ENCODE measurements at places on chromosomes 5 and 9. TPM values are rescaled to one million over a fixed set of nuclear protein-coding genes. Genes with fewer than 3 reads are reported as not detected.

Gene SLC6A18
- total RNA-seq: not detected

DNA sequence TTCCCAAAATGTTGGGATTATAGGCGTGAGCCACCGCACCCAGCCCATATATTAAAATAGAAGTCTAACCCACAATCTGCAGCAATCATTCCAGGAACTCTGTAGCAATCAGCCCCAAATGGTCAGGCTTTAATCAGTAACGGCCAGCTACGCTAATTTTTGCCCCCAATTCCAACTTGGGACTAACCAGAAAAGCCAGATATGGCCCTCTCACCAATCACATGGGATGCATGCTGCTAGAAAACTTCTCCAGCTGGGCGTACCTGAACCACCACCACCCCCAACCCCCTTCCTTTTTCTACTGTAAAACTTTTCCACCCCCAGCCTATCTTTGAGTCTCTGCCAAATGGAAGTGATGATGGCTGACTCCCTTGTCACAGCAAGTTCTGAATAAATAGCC lies 4.1 kb downstream of the SUSD1 start:
- no peak for DNase-seq

DNA sequence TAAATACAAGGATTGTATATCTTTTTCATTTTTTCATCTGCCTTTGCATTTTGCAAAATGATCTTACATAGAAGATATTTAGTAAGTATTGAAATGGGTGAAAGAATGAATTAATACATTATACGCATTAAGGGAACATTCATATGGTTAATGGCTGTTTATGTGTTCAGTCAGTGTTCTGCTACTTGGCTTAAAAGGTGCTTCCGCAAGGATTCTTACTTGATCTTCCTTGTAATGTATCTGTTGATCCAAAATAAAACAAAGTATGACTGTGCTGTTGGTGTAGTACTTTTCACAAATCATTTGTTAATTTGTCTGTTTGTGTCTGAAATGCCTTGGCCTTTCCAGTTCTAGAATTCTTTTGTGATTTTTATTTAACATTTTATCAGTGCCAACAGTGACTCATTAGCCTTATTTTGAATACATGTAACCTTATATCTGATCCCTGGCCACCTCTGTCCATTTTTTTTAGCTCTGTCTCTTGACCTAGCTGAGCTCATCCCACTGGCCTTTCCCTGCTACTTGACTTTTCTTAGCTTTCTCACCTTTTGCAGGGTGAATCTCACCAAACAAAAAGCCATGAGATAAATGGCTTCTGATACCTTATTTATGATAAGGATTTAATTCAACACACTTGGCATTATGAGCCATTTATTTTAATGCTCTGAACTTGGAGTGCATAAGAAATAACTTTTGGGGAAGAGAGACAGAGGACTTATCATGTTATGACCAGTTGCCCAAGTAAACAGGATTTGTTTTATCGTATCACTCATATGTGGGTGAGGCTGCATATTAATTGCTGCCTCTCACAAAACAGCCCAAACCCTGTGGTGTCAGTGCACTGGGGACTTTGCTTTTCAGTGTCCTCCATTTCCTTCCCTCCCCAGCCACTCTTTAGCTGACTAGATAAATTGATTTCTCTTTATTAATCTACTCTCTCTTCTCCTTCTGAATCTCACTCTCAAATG lies 340.3 kb downstream of the KDM4C start:
- no peak for DNase-seq

DNA sequence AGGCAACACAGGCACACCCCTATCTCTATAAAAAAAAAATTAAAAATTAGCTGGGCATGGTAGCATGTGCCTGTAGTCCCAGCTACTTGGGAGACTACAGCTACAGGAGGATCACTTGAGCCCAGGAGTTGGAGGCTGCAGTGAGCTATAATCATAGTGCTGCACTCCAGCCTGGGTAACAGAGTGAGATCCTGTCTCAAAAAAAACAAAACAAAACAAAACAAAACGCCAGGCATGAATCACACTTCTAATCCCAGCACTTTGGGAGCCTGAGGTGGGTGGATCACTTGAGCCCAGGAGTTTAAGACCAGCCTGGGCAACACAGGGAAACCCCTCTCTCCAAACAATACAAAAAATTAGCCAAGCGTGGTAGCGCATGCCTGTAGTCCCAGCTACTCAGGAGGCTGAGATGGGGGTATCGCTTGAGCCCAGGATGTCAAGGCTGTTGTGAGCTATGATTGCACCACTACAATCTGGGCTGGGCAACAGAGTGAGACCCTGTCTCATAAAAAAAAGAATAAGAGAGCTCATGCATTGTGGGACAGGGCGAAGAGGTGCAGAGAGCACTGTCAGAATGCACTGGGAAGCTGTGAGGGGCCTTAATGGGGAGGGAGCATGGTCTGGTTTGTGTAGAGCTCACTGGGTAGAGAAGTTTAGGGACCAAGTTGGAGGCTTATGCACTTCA lies 8.4 kb upstream of the SAP30L start:
- DNase-seq: no peak

Data from activated naive CD8-positive, alpha-beta T cell treated with anti-CD3 and anti-CD28 coated beads, Interleukin-2, amount 10 ng/mL, durations not matched to agents 7 days and 5 days (primary cell).